IMR-90 (cell line): ENCODE measurements at places on chromosomes 7 and 10. TPM values are rescaled to one million over a fixed set of nuclear protein-coding genes. Genes with fewer than 3 reads are reported as not detected.
A peak's percentile ranks its signal among the peaks of the same experiment; 100 is the strongest.

DNA sequence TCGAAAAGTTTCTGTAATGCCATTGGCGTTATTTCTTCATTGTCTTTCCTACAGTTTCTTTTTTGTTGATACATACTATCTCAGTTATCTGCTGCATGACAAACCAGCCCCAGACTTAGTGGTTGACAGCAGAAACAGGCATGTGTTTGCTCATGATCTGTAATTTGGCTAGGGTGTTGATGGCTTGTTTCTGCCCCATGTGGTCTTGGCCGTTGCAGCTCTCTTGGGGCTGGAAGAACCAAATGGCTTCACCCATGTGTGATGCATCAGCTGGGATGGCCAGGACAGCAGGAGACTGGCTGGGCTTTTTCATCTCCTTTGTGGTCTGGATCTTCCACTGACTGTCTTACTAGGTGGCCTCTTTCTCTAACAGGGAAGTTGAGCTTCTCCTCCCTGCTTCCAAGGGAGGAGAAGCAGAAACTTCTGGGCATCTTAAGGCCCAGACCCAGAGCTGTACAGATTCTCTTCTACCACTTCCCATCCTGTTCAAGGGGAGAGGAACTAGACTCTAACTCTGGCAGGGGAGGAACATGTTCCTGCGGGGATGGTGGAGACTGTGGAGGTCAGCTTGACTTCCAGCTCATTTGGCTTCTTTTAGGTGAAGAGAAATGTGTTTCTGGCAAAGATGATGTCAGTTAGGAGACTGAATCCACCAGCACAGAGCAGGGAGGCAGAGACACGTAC is 89.3 kb downstream of the FANK1 start:
- DNase-seq = no peak

GRCh38 chr7:103636153-103636552 is 190.1 kb upstream of the SLC26A5 start:
- DNase-seq = peak; percentile 45

DNA sequence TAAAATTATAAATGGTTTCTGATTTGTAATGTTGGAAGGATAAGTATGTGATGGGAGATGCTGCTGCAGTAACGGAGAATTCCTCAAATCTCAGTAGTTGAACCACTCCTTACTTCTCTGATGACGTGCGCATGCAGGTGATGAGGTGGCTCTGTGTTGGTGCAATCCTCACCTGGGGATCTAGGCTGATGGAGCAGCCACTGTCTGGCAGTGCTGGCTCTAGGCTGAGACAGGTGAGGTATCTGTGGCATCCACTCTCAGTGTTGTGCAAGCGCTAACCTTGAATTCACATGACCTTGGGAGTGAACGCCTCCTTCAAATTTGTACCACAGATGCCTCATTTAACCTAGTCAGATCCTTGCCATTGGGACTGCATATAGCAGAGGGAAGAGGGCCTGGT is 35.0 kb downstream of the LHFPL3 start:
- no peak for DNase-seq

DNA sequence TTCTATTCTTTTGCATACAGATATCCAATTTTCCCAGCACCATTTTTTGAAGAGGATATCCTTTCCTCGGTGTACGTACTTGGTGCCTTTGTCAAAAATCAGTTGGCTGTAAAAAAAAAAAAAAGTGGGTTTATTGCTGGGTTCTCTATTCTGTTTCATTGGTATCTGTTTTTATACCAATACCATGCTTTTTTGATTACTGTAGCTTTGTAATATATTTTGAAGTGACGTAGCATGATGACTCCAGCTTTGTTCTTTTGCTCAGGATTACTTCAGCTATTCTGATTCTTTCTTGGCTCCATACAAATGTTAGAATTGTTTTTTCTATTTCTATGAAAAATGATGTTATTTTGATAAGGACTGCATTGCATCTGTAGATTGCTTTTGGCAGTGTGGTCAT is 165.5 kb downstream of the MLLT10 start:
- DNase-seq = no peak

GRCh38 chr7:17548014-17548653 is 249.7 kb downstream of the AHR start:
- DNase-seq = no peak

DNA sequence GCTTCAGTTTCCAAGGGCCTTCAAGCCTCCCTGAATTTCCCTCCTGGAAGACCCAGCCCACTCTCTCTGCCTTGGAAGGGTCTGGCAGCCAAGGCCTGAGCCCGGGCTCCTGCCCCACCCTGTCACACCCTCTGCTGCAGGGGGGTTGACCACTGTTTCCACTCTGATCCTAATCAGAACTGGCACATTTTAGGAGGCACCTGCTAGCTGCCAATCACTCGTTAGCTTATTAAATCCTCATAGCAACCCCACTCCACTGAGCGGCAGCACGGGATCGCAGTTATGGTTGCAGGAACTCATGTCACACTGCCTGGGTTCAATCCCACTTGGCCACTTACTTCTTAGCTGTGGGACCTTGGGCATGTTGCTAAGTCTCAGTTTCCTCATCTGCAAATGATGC is 12.9 kb downstream of the HSPB1 start:
- DNase-seq = no peak

DNA sequence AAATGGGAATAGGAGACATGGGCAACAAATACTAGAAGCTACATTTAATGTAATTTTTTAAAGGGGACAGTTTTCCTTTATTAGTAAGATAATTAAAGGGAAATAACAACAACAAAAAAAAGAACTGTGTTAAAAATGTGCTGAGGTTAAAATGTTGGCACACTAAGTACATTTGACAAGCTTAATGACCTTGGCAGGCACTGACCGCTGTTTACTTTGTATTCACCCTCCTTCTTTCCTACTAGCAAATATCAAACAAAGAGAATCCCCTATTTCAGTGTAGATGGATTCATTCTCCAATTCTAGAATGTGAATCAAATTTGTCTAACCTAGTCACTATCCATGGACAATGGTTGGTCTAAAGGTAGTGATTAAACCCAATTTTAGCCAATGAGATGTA is 77.5 kb upstream of the TOMM7 start:
- no peak for DNase-seq

- DNase-seq = no peak
Measured at GRCh38 chr10:25842146-25842545, 91.9 kb upstream of the MYO3A start.

- no peak for DNase-seq
Measured at GRCh38 chr10:128300290-128300824, 174.1 kb upstream of the MKI67 start.

DNA sequence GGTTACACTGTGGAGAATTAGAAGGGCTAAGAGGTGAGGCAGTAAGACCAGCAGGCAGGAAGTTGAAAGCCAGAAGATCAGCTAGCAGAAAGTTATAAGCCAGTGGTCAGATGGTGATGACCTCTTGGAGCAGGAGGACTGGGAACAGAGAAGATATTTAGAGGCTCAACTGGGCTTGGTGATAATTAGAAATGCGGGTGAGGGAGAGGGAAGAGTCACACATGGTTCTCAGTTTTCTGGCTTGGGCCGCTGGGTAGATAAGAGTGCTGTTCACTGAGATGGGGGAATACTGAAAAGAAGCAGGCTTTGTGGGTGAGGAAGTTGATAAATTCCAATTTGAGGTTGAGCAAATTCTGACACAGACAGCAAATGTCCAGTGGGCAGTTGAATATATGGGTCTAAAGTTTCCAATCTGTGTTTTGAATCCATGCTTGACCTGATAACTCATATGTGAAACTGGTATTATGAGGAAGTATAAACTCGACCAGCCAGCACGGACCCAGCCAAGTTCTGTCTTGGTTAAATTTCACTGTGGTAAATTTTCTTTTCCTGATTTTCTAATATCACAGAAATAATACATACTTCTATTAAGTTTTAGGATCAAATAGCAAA is 22.7 kb downstream of the LSMEM1 start:
- DNase-seq = no peak

- peak; percentile 99 for DNase-seq
Measured at GRCh38 chr10:110399106-110399964, 94.6 kb upstream of the SMNDC1 start.

DNA sequence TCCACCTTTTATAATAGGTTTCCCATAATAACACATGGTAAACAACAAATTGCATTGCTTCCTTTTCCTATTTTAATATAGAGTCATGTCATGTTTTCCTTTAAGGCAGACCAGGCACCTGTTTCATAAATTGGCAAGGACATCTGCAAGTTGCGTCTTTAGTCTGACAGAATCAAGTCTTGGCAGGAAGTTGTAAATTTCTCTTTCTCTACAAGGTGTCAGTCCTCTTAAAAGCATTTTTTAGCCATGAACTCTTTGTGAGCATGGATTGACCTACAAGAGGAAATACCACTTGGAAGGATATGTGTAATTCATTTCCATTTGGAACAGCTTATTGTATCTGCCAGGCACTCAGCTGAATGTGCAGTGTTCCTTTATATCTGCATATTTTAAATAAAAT is 176.8 kb downstream of the PRKG1 start:
- DNase-seq = no peak

GRCh38 chr7:26685606-26686005 is 178.8 kb downstream of the SKAP2 start:
- peak; percentile 45 for DNase-seq

- DNase-seq = peak; percentile 32
Measured at GRCh38 chr10:108735380-108735779, 1187.9 kb downstream of the XPNPEP1 start.

- peak; percentile 35 for DNase-seq
Measured at GRCh38 chr7:99029466-99030435, 114.2 kb downstream of the SMURF1 start.

DNA sequence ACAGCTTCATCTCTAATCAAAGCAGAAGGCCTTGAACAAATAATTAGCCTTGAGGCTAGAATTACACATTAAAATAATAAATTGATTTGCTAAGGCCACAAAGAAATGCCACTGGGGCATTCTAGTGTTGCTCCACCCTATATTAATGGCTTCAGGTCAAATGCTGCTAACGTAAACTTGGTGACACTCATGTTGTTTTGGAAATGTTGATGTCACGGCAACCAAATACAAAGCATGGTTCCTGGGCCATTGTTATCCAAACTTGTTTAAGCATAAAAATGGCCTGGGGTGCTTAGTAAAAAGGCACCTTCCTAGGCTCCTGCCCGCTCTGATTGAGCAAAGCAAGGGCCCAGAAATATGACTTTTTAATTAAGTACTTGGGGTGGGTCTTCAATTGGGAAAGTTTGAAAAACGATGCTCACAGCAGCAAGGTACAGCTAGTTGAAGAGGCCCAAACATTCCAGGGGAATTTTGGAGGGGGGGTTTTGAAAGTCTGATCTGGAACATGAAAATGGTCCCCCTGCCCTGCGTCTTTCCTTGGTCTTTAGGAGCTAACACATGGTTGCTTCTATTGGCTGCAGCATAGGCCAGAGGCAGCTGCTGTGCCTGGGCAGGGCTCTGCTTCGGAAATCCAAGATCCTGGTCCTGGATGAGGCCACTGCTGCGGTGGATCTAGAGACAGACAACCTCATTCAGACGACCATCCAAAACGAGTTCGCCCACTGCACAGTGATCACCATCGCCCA is 67.8 kb downstream of the ABCC2 start:
- DNase-seq = no peak

DNA sequence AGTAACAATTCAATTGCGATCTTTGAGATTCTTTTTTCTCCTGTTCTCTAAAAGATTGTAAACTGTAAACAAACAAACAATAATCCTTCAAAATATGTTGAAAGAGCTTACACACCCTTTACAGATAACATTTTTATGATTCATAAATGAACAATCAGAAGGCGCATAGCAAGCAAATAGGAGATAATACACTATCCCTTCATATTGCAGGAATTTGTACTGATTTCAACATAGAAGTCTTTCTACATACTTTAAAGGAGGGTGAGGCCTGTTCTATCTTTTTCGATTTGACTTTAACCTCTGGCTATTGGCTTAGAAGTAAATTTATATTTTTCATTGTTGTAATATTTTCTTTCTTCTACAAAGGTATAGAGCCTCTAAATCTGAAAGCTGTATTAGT is 57.2 kb downstream of the TFEC start:
- DNase-seq = no peak

- peak; percentile 52 for DNase-seq
Measured at GRCh38 chr7:130878785-130879184, 144.8 kb upstream of the KLF14 start.

DNA sequence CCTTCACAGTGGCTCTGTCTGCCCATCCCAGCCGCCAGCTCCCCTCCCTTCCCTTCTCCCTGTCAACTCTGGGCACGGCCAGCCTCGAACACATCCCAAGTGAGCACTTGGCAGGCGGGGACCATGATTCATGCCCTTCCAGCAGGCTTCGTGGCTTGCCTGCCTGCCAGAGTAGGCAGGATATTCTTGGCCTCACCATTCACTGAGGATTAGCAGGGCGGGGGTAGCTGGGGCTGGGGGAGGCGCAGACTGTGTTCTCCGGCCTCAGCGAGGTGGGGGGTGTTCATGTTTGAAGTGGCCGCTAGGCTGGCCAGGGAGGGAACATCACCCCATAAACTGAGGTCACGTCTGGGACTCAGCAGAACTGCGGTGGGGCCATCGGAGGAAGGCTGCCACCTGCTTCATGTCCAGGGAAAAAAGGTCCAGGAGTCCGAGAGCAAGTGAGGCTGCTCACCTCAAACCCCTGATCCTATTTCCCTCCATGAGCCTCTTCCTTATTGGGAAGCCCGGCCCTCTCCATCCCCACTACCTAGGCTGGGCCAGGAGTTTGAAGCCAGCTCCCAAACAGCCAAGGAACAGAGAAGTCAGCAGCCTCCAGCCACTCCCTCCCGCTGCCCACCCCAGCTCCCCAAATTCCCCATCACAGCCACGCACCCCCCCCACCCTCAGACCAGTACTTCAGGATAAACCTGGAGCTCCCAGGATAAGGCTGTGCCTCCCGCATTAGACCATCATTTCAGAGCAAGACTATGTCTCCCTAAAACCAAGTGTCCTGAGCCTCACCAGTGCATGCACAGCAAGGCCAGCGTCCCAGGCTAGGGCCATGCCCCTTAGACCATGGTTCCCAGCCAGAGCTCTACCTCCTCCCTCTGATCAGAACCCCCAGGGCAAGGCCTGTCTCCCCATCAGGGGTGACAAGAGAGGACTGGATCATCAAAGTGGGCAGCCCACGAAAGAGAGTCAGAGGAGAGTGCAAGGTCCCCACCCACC is 42.8 kb upstream of the RABGEF1 start:
- DNase-seq = peak; percentile 65

DNA sequence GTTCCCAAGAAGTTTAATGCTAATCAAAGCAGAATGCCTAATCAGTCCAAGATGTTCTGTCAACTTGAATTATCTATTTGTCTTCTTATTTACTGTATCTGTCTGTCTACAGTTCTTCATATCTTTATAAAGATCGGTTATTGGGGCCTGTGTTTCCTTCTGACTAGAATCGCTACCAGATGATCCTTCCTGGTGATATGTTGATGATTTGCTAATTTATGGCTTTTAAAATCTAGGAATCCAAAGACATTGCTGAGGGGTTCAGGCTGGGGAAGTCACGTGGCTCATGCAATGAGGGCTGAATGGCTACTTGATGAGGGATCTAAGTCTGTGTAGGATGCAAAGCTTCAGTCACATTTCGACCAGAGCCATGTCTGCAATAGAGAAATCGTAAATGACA is 536.3 kb downstream of the KCNMA1 start:
- DNase-seq = no peak

MPLKIP gene
- 12.7 and 13.9 TPM in 2 replicates for total RNA-seq

SPAM1 gene
- not detected in 2 replicates for total RNA-seq

ANLN gene
- total RNA-seq = 209 and 276 TPM in 2 replicates

TUBAL3 gene
- total RNA-seq = not detected in 2 replicates

FRG2B gene
- total RNA-seq = not detected in 2 replicates

GHRHR gene
- total RNA-seq = not detected in 2 replicates

CRHR2 gene
- total RNA-seq = not detected in 2 replicates

SPACDR gene
- total RNA-seq = 0.54 and 1.1 TPM in 2 replicates
